ENCODE measurements at places on chromosomes 4 and X.

GRCh38 chr4:46986922-46987638 lies 6.3 kb downstream of the GABRA4 start:
- no peak for DNase-seq

DNA sequence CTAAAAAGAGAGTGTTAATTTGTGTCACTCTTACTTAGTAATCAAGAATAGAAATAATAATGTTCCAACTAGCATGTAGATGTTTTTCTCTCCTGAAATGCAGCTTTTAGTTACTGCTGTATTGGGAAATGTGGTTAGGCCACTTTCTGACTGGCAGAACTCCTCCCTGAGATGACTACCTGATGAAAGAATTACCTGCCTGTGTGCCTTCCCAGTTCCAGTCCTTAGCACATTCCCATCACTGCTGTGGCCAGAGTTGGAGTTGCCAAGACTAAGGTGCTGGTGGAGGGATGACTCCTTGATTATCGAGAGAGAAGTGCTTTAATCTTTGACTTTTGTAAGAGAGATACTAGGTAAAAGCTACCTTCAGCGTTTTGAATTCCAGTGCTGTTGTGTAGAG lies 9.5 kb downstream of the GAB1 start:
- DNase-seq = no peak

- DNase-seq = peak; percentile 47
Observed at GRCh38 chr4:128427832-128428366, 140.3 kb upstream of the PGRMC2 start.

- no peak for DNase-seq
Observed at GRCh38 chrX:65745427-65745826, 78.0 kb downstream of the MSN start.

DNA sequence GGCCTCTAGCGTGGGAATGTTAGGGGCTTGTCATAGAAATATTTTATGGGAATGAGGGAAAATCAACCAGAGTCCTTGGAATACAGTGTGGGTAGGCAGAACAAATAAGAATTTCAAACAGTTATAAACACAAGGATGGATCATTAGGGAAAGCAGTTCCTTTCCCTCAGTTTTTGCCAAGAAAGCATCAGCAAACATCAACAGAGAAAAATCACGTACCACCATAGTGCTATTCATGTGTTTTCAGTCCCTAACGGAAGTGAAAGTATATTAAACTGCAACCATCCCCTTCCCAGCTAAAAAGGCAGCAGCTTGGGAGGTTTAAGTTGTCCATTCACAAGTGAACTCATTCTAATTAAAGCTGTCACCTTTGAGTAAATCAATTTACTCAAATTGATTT lies 334.4 kb upstream of the PCDH18 start:
- no peak for DNase-seq

DNA sequence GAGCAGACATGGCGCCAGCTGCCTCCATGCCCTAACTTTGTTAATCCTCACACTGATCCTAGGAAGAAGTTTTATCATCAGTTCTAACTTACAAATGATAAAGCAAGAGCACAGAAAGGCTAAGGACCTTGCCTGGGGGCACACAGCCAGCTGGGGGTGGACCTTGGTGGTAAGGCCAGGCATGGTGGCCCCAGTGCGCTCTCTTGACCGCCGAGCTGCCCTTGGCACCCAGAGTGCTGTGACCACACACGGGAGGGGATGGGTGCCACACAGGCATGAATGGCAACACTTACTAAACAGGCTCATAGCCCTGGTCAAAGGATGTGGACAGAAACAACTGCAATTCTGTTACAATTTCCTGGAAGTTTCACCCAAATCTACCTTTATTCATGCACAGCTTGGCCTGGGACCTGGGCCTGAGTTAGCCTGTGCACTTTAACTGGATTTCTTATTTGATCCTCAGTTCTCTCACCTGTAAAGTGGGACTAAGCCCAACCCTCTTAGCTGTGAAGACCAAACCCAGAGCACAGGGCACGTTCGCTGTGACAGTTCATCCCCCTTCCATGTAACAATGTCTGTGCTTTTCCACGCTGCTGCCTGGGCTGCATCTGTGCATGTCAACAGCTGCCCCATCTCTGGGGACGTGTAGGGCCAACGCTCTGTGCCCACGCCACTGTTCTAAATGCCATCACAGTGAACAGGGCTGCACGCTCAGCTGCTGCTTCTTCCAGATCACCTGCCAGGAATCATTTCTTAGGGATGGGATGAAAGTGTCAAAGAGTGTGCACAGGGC lies 44.8 kb downstream of the ACOX3 start:
- DNase-seq = no peak

DNA sequence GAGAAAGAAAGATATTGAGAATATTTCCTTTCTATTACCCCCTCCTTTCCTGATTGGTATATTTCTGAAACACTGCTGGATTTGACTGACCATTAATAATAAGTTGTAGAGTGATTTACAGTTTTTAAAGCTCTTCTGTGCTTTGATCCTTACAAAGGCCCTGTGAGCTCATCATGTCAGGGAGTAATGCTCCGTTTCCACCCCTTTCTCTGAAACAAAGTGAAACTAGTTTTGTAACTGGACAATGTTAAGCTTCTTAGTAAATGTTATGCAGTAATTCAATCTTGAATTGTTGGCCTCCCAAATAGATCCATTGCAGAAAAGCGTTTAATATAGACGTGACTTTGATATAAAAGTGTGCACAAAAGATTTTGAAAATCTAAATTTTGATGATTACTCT lies 190.1 kb upstream of the GNPDA2 start:
- no peak for DNase-seq

- DNase-seq = no peak
Observed at GRCh38 chr4:57504797-57505530, 394.8 kb upstream of the IGFBP7 start.

- DNase-seq = no peak
Observed at GRCh38 chrX:28981952-28982351, 394.7 kb downstream of the IL1RAPL1 start.

DNA sequence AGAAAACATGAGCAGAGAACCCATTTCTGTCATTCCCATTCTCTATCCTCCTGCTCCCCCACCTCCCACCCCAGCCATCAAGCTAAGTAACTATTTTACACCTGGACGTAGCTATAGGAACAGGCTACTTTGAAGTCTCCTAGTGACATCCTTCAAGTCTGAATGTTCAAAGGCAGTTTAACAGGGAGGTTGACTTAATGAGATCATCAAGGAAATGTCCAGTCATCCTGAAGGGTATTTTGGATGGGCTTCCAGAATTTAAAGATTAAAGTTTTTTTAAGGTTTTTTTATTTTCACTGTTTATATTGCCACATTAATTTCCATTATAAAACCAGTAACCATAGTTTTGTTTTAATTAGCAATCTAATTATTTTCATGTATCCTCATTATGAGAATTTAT lies 41.1 kb downstream of the HPF1 start:
- DNase-seq = no peak

DNA sequence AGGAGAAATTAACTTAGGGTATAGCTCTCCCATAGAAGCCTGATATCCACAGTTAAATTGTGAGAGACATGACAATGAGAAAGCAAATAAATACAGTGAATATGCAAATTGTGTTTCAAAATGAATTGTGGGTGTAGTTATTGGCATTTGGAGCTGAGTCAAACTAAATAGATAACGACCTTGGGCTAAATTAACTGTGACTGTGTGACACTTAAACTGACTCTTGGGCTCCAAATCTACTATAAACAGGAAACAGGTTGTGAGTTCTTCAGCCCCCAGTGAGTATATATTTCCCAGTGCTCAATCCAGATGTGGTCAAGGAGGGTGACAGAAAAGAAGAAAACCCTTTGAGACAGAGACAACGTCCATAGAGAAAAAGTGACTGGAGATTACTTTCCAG lies 11.3 kb upstream of the MAGEA10 start:
- no peak for DNase-seq

DNA sequence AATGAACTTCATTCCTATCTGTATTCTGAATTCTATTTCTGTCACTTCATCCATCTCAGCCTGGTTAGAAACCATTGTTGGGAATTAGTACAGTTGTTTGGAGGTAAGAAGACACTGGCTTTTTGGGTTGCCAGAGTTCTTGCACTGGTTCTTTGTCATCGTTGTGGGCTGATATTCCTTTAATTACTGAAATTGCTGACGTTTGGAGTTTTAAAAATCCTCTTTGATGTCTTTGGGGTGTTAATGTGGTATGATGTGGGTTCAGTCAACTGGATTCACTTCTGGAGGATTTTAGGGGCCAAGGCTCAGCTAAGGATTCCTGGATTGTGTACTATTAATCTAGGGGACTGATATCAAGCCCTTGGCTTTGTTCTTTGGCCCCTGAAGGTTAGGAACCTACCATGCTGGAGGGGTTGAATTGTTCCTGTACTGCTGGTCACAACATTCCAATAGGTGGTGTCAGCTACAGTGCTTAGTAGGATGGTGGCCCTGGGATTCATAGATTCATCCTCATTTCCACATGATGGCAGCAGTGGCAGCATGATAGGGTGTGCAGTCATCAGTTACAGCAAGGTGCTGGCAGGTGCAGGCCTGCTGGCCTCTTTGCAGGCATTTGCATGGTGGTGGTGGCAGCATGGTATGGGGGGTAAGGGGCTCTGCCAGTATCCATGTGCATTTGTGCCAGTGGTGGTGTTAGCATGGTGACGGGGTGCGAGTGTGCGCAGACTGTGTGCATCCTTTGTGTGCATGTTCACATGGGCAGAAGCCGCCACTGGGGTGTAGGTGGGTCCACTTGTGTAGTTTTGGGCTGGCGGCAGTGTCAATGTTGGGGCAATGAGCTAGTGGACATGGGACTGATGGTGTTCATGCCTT lies 301.3 kb downstream of the TEX13C start:
- no peak for DNase-seq

GRCh38 chr4:154741922-154742850 lies 1.6 kb upstream of the LRAT start:
- DNase-seq = no peak

GRCh38 chr4:10182446-10183424 lies 66.1 kb upstream of the WDR1 start:
- no peak for DNase-seq
